ENCODE measurements at places on chromosomes 12 and 14. TPM values are rescaled to one million over a fixed set of nuclear protein-coding genes. Genes with fewer than 3 reads are reported as not detected.

Gene PRMT5
- 8.2 TPM for total RNA-seq

Gene PPP2R5E
- total RNA-seq: 24.1 TPM

Gene DICER1
- 99.5 TPM for total RNA-seq

Gene ATP23
- total RNA-seq: 10.4 TPM

Gene KRT75
- total RNA-seq: not detected

Gene ANKS1B
- total RNA-seq: 0.21 TPM

Gene GPR137C
- total RNA-seq: 0.10 TPM

Gene B4GALNT3
- 0.10 TPM for total RNA-seq

Gene AQP6
- total RNA-seq: not detected

Gene PPP1R1A
- total RNA-seq: not detected

Gene CD163L1
- 0.63 TPM for total RNA-seq

Gene TAS2R20
- 2.6 TPM for total RNA-seq

Gene PTCSC3
- total RNA-seq: not detected

Gene ITPR2
- 33.4 TPM for total RNA-seq

Gene SYNDIG1L
- not detected for total RNA-seq

Gene DPF3
- total RNA-seq: 1.3 TPM

Gene DEGS2
- total RNA-seq: 0.21 TPM

Gene SOAT2
- total RNA-seq: 0.21 TPM

Gene ACRBP
- total RNA-seq: 24.1 TPM

Gene KRT1
- total RNA-seq: 1.8 TPM

Gene PPP1R36
- 0.73 TPM for total RNA-seq

Gene GLIPR1L2
- 0.10 TPM for total RNA-seq

Gene PDE3A
- 1.3 TPM for total RNA-seq

Gene GRIP1
- total RNA-seq: 0.94 TPM

Gene ASIC1
- total RNA-seq: under 0.01 TPM

Gene CYP46A1
- 0.10 TPM for total RNA-seq

Gene CLEC2B
- 248 TPM for total RNA-seq
